Testis (tissue), 5 donors: ENCODE measurements at places on chromosomes 13 and 19. TPM values are rescaled to one million over a fixed set of nuclear protein-coding genes. Genes with fewer than 3 reads are reported as not detected.

Gene GPR183
- total RNA-seq = 0.39 TPM

- H3K36me3 ChIP-seq = no peaks in the 10 kb centered on the region
- H3K4me1 ChIP-seq = no peaks in the 10 kb centered on the region
- no peaks in the 10 kb centered on the region for H3K27me3 ChIP-seq
- DNase-seq = no peak
Observed at GRCh38 chr13:48214519-48215121, 18.4 kb upstream of the ITM2B start.

DNA sequence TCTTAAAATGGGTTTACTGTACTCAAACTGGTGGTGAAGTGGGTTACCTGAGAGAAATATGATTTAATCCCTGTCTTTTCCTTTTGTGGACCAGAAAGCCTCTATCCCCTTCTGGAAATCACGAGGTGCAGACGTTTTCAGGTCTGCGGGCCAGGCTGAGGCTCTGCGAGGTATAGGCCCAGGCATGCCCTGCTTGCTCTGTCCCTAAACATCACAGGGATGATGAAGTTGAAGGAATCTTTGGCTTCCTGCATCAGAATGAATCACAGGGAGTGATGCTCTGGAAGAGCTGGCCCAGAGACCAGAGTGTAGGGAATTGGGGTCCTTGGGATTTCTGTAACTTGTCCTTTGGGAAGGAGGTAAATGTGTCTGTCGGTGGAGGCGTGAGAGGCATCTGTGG is 18.4 kb upstream of the CHST8 start:
- H3K27me3 ChIP-seq = no peaks in the 10 kb centered on the region
- no peaks in the 10 kb centered on the region for H3K36me3 ChIP-seq
- DNase-seq = no peak
- H3K27ac ChIP-seq = no peak overlapping the region

DNA sequence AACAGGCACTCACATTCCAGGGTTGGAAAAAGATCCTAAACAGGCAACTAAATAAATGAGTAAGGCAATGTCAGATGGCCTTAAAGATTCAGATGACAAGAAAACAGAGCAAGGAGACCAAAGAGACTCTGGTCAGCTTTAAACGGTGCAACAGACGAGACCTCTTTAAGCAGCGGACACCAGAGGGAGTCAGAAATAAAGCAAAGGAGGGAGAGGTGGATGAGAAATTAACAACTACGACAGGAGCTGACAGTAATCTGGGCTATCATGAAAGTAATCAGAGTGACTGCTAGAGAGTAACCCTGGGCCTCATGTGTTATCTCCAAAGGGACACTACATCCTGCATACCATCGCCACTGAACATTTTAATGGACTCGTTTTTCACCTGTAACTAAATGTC is 1.1 kb downstream of the ZNF550 start:
- peaks cover 9% of the 10 kb centered on the region for H3K4me1 ChIP-seq
- H3K27ac ChIP-seq = no peak overlapping the region
- H3K27me3 ChIP-seq = no peaks in the 10 kb centered on the region
- no peak for DNase-seq

Gene EML2
- total RNA-seq = 36.3 TPM

Gene PGLYRP1
- not detected for total RNA-seq
